Ovary (tissue), 10 donors: ENCODE measurements at places on chromosomes 7 and 10. TPM values are rescaled to one million over a fixed set of nuclear protein-coding genes. Genes with fewer than 3 reads are reported as not detected.

Gene PIP
- not detected for total RNA-seq

GRCh38 chr10:69752479-69752878, 49.2 kb upstream of the COL13A1 start:
- no peak overlapping the region for H3K27ac ChIP-seq
- H3K27me3 ChIP-seq: no peaks in the 10 kb centered on the region
- DNase-seq: no peak
- H3K36me3 ChIP-seq: no peaks in the 10 kb centered on the region

DNA sequence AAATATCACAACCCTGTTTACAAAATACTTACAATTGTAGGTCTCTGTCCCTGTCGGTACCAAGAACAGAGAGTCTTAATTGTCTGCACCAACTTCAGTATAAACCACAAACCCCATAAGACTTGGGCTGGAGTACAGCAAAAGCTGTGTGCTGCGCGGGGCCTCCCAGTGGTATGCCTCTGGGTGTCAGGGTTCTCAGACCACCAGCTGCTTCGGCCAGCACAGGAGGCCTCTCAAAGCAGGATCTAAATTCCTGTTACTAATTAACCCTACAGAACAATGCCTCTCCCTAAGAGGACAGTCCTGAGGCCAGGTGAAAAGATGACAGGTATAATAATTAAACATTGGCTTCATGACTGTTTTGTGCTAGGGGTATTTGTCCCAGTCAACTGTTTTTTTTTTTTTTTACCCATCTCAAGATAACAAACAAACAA, 957 bp upstream of the SVIL start:
- no peak overlapping the region for H3K4me3 ChIP-seq
- H3K4me1 ChIP-seq: peaks cover 21% of the 10 kb centered on the region
- H3K27ac ChIP-seq: peak overlapping the region; percentile 79
- H3K27me3 ChIP-seq: no peaks in the 10 kb centered on the region

Gene ADCY1
- total RNA-seq: 0.94 TPM

DNA sequence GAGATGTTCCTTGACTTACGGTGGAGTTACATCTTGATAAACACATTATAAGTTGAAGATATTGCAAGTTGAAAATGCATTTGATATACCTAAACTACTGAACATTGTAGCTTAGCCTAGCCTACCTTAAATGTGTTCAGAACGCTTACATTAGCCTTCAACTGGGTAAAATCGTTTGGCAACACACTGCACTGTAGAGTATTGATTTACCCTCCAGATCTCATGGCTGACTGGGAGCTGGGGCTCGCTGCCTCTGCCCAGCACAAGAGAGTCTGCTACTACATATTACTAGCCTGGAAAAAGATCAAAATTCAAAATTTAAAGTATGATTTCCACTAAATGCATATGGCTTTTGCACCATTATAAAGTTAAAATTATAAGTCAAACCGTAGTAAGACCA, 7.5 kb upstream of the AGR3 start:
- no peaks in the 10 kb centered on the region for H3K4me1 ChIP-seq
- no peak for DNase-seq
- no peak overlapping the region for H3K4me3 ChIP-seq
- H3K36me3 ChIP-seq: no peaks in the 10 kb centered on the region
- no peaks in the 10 kb centered on the region for H3K27me3 ChIP-seq
- H3K27ac ChIP-seq: no peak overlapping the region

- H3K4me3 ChIP-seq: no peak overlapping the region
- H3K27ac ChIP-seq: no peak overlapping the region
- no peak for DNase-seq
- no peaks in the 10 kb centered on the region for H3K27me3 ChIP-seq
- H3K4me1 ChIP-seq: no peaks in the 10 kb centered on the region
- no peaks in the 10 kb centered on the region for H3K36me3 ChIP-seq
Observed at GRCh38 chr7:110774071-110774470, 316.9 kb upstream of the LRRN3 start.

DNA sequence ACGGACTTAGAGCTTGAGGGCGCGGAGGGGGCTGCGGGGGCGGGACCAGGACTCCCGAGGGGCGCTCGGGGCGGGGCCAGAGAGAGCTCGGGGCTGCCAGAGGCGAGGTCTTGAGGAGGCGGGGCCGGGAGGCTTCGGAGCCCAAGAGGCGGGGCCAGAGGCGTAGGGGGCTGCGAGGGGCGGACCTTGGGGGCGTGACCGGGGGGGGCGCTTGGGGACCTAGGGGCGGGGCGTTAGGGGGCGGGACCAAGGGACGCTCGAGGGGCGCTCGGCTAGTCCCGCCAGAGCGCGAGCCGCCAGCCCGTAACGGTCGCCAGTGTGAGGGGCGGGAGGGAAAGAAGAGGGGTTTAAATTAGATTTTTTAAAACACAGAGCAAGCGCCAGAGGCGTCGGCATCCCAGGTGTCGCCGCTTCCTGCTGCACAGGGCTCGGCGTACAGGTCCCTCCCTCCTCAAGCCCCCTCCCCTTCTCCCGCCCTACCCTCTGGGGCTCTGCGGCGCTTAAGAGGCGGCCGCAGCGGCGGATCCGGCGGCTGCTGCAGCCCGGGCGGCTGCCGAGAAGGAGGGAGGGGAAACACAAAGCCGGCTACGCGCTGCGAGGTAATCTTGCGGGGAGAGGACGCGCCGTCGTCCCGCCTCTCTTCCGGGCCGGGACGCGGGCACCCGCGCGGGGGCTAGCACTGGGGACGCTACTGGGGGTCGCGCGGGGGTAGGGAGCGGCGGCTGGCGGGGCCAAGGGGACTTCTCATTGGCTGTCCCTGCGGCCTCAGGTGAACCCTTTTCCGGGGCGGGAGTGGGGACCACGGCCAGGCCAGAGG, at the start of gene ADD3:
Gene ADD3 (plus strand): TSS at position 284 of the 817 bp plus-strand sequence. CDS start 92,670 bp downstream, outside the sequence.
- H3K27ac ChIP-seq: peak within 1 kb of the TSS; percentile 93
- DNase-seq: peak; percentile 98
- H3K27me3 ChIP-seq: no peaks in the 10 kb centered on the region
- no peaks in the 10 kb centered on the region for H3K36me3 ChIP-seq
- peak within 1 kb of the TSS; percentile 100 for H3K4me3 ChIP-seq

Gene MYH16
- total RNA-seq: not detected

GRCh38 chr10:104080762-104081161, 4.9 kb downstream of the COL17A1 start:
- H3K4me1 ChIP-seq: no peaks in the 10 kb centered on the region
- no peaks in the 10 kb centered on the region for H3K27me3 ChIP-seq
- H3K4me3 ChIP-seq: no peak overlapping the region

DNA sequence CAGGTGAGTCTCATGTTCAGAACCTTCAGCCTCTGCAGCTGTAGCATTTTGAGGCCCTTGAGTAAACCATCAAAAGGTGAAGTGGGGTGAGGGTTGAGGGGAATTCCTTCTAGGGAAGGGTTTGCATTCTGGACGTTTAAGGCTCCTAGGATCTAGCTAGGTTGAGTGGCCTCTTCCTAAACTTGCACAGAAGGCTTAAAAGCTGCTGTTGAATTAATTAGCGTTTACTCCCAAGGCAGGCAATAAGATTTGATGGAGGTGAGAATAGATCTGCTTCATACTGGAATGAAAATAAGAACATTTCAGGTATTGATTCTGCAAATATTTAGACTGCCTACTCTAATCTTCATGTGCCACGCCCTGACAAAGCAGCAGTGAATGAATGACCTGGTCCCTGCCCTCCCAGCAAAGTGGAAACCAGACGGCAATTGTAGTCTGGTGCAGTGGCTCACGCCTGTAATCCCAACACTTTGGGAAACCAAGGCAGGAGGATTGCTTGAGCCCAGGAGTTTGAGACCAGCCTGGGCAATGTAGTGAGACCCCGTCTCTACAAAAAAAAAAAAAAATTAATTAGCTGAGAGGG, 11.4 kb upstream of the KPNA7 start:
- H3K27ac ChIP-seq: no peak overlapping the region
- H3K27me3 ChIP-seq: no peaks in the 10 kb centered on the region
- no peak overlapping the region for H3K4me3 ChIP-seq

Gene ZNF736
- total RNA-seq: 16.3 TPM

DNA sequence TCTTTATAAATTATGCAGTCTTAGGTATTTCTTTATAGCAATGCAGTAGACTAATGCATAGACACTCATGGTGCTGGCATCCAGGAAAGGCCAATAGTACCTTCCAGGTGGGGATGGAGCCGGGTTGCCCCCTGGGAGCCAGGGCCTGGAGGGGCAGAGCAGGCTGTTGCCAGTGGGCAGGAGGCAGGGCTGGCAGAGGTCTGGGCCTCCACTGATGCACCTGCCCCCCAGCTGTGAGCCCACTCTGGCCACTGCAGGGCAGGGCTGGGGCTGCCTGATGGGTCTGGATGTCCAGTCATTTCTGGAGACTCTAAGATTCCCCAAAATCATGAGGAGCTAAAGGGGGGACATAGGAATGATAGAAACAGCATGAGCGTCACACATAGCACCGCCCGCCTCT, 66.7 kb downstream of the MICALL2 start:
- no peak overlapping the region for H3K27ac ChIP-seq
- H3K4me1 ChIP-seq: no peaks in the 10 kb centered on the region
- no peaks in the 10 kb centered on the region for H3K27me3 ChIP-seq
- no peaks in the 10 kb centered on the region for H3K36me3 ChIP-seq
- no peak for DNase-seq

GRCh38 chr10:111102359-111102837, 25.6 kb downstream of the ADRA2A start:
- no peaks in the 10 kb centered on the region for H3K27me3 ChIP-seq
- no peaks in the 10 kb centered on the region for H3K36me3 ChIP-seq
- no peaks in the 10 kb centered on the region for H3K4me1 ChIP-seq
- H3K4me3 ChIP-seq: no peak overlapping the region
- no peak overlapping the region for H3K27ac ChIP-seq
- DNase-seq: no peak

- no peak overlapping the region for H3K4me3 ChIP-seq
- H3K27ac ChIP-seq: peak overlapping the region; percentile 86
Observed at GRCh38 chr10:104333728-104334373, 4.4 kb downstream of the ITPRIP start.

GRCh38 chr10:121221072-121221471, 369.9 kb downstream of the WDR11 start:
- H3K36me3 ChIP-seq: no peaks in the 10 kb centered on the region
- H3K27me3 ChIP-seq: no peaks in the 10 kb centered on the region
- H3K4me1 ChIP-seq: peaks cover 5% of the 10 kb centered on the region
- no peak overlapping the region for H3K27ac ChIP-seq

GRCh38 chr10:119316729-119317097, 109.3 kb downstream of the GRK5 start:
- H3K27ac ChIP-seq: no peak overlapping the region
- no peaks in the 10 kb centered on the region for H3K36me3 ChIP-seq
- H3K4me1 ChIP-seq: peaks cover 22% of the 10 kb centered on the region
- no peak overlapping the region for H3K4me3 ChIP-seq

Gene KLF14
- 0.30 TPM for total RNA-seq

Gene AVPI1
- 31.8 TPM for total RNA-seq

Gene VAX1
- not detected for total RNA-seq

DNA sequence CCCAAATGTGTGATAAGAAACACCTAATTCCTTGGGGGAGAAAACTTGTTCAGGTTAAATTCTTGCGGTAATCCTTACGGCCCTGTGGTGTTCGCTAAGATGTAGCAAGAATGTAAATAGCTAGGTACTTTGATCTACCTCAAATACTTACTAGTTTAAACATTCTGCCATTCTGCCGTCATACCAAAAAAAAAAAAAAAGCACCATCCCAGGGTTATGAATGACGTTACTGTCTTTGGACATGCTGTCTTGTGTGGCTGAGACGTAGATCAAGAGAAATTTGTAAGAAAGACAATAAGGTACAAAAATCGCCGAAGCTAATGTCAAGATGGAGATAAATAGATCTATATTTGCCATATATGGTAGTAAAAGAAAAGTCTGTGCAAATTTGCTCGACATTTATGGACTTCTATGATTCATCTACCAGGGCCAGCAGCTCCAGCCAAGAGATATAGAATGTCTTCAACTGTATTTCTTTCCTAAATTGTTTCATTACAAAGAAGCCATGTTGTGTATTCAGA, 195.6 kb downstream of the CUX1 start:
- no peaks in the 10 kb centered on the region for H3K4me1 ChIP-seq
- H3K36me3 ChIP-seq: no peaks in the 10 kb centered on the region
- no peak overlapping the region for H3K27ac ChIP-seq
- H3K27me3 ChIP-seq: no peaks in the 10 kb centered on the region

GRCh38 chr7:112566442-112567324, 85.9 kb downstream of the LSMEM1 start:
- no peak overlapping the region for H3K4me3 ChIP-seq
- DNase-seq: no peak
- H3K36me3 ChIP-seq: no peaks in the 10 kb centered on the region
- no peaks in the 10 kb centered on the region for H3K27me3 ChIP-seq
- H3K4me1 ChIP-seq: no peaks in the 10 kb centered on the region

GRCh38 chr7:115953592-115954255, 76.8 kb downstream of the TFEC start:
- H3K27ac ChIP-seq: no peak overlapping the region
- H3K4me3 ChIP-seq: no peak overlapping the region
- no peaks in the 10 kb centered on the region for H3K4me1 ChIP-seq
- no peaks in the 10 kb centered on the region for H3K36me3 ChIP-seq
- no peak for DNase-seq

GRCh38 chr10:18222866-18223265, 82.6 kb downstream of the CACNB2 start:
- peaks cover 4% of the 10 kb centered on the region for H3K4me1 ChIP-seq
- no peaks in the 10 kb centered on the region for H3K36me3 ChIP-seq
- no peak overlapping the region for H3K4me3 ChIP-seq

Gene GOLGA7B
- 0.05 TPM for total RNA-seq

DNA sequence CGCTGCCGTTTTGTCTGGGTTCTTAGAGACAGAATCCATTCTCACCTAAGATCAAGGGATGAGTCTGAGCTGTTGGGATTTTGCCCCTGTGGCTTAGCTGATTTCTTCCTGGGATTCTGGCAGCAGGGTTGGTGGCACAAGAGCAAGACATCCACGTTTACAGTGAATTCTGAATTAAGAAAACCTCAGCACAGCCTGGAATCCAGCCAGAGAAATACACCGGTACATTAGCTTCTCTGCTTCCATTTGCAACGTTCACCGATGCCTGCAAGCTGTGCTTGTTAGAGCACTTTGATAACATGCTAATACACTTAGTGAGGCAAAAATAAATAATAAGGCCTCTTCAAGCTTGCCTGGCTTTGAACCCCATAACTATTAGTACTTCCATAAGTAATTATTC, 569.8 kb downstream of the CALN1 start:
- no peaks in the 10 kb centered on the region for H3K27me3 ChIP-seq
- DNase-seq: no peak
- no peak overlapping the region for H3K27ac ChIP-seq
- no peaks in the 10 kb centered on the region for H3K4me1 ChIP-seq
